Stimulated activated CD8-positive, alpha-beta memory T cell treated with anti-CD3 and anti-CD28 coated beads, Interleukin-4, amount 100 ng/mL, for 24 hours (primary cell): ENCODE measurements at places on chromosomes 1 and 21.

DNA sequence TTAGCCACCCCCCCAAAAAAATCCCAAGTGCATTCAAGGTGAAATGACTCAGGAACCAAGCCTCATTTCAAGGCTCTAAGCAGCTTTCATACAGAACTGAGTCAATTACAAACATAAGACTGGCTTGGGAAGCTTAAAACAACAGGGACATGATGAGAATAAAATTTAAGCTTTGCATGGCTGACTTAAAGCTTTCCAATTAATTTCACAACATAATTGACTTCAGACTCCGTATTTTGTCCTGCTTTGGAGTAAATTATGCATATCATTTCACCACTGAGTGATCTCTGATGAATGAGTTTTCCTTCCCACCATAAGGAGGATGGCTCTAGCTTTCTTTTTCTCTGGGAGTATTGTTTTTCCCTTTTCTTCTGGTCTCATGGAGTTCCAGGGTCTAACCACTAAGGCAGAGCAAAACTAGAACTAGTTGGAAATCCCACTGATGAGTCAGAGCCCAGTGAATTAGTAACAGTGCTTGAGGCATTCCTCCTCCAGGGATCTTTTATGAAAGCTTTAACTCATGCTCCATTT, 72.8 kb downstream of the XCL2 start:
- DNase-seq: no peak

GRCh38 chr21:27104846-27105431, 138.1 kb upstream of the ADAMTS5 start:
- DNase-seq: no peak

- no peak for DNase-seq
These were observed 200.1 kb upstream of the CAMK1G start for GRCh38 chr1:209383422-209383821.

DNA sequence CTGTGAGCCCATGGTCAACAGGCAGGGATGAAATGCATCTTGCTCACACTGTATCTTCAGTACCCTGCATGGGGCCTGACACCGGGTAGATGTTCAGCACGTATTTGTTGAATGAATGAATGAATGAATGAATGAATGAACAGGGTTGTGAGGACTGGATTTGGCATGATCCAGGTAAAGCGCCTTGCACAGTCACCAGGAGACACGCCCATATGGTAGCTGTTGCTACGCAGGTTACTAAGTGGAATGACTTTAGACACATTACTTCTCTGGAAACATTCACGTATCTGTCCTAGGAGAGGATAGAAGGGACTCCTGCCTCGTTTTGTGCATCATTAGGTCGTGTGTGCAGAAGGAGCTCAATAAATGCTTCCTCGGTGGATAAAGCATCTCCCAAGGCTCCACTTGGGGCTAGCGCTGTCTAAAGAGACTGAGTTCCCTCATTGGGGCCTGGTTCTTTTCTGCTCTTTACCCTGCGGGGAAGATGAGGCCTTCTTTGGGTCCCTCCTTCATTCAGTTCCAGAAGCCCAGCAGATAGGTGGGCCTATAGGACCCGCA, 54.2 kb downstream of the NDUFS5 start:
- DNase-seq: no peak

DNA sequence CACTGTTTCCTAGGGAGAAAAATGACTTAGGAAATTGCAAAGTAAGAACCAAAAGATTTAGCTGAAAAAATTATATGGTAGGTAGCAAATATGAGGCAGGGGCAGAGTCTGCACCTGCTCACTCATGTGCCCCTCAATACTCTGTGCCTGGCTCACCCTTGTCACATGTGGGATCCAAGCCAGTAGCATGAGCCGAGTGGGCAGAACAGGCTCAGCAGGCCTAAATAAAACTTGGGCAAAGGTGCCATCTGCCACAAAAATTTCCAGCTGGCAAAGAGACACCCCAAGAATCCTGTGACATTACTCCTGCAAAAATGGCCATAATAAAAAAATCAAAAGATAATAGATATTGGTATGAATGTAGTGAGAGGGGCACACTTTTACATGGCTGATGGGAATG, 1321.2 kb downstream of the NCAM2 start:
- no peak for DNase-seq

- DNase-seq: no peak
These were observed 17.8 kb downstream of the AADACL4 start for GRCh38 chr1:12661606-12662219.

DNA sequence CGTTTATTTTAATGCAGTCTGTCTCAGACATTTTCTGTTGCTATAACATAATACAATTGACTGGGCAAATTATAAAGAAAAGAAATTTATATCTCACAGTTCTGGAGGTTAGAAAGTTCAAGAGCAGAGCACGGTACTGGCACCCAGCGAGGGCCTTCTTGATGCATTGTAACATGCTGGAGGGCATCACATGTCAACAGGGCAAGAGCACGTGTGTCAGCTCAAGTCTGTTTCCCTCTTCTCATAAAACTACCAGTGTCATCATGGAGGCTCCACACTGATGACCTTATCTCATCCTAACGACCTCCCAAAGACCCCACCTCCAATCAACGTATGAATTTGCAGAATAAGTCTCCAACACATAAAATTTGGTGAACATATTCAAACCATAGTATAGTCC, 90.6 kb upstream of the GRIK1 start:
- no peak for DNase-seq

- DNase-seq: no peak
These were observed 73.9 kb downstream of the CD58 start for GRCh38 chr1:116496898-116497297.

GRCh38 chr21:15895142-15896106, 165.6 kb downstream of the USP25 start:
- no peak for DNase-seq

GRCh38 chr1:51877434-51878307, 856 bp downstream of the NRDC start:
- no peak for DNase-seq

- DNase-seq: no peak
These were observed 113.9 kb upstream of the COL6A1 start for GRCh38 chr21:45867671-45868081.

- DNase-seq: no peak
These were observed 30.8 kb upstream of the DIPK1A start for GRCh38 chr1:92992054-92992453.

DNA sequence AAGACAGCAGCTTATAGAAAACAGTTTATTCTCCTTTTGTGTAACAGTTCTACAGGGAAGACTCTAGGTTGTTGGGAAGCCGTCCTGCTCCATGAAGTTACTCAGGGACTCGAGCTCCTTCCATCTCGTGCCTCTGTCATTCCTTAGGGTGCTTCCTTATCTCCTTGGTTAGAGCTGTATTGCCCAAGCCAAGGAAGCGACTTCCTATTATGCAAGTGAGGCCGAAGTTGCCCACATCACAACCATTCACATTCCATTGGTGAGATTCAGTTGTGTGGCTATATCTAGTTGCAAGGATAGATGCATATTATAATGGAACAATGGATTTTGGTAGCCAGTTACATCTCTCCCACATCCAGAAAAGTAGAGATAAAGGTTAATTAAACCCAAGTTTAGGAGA, 9.0 kb downstream of the GSTM5 start:
- no peak for DNase-seq

GRCh38 chr1:167500283-167500860, 18.0 kb downstream of the CD247 start:
- no peak for DNase-seq

- no peak for DNase-seq
These were observed 163.0 kb upstream of the GORAB start for GRCh38 chr1:170369000-170369399.

DNA sequence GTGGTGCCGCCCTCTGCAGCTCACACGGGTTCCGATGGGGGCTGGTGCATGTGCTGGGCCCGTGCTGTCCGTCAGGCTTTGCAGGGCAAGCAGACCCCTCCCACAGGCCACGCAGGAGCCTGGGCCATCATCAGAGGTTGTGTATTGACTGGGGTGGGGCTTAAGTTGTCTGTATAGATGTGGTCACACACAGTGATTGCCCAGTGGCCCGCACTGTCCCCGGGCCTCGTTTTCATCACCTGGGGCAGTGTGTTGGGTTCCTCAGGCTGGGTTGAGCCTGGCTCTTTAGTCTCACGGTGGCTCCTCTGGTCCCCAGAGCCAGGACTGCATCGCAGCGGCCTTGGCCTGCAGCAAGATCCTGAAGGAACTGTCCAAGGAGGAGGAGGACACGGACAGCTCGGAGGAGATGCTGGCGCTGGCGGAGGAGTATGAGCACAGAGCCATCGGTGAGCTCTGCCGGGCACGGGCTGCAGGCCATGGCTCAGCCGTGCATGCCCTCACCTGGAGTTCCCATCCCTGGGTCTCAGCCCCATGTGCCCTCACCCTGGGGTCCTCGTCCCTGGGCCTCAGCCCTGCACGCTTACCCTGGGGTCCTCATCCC, 44.1 kb downstream of the TRPM2 start:
- no peak for DNase-seq

- DNase-seq: no peak
These were observed 775 bp upstream of the PRPF38B start for GRCh38 chr1:108691128-108691941.

DNA sequence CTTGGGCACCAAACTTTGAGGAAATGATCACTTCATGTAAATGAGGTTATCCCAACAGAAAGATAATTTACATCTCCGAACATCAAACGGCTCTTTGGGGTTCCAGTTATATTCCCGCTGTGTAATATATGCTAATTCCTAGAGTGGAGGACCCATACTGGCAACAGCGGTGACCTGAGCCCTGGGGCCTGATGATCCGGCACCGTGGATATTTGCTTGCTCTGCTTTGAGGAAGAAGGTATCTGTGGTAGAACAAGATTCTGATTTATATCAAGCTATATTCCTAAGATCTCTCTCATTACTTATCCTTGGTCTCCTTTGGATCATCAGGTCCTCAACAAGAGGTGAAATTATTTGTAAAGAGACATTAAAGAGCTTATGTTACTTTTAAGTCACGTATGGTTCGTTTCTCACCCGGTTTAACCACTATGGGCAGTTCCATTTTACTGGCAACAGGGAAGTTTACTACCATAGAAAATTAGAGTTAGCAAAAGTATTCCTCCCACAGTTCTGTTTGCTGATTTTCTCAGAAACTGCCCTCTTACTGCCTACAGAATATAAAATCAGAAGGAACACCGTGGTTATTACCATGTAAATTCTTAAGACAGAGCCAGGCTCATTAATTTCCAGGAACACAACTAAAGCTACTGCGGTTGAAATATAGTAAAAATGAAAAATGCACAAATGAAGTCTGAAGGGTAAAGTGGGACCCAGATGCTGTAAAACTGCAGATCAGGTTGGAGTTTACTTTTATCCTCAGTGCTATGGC, 56.7 kb downstream of the MRPL39 start:
- no peak for DNase-seq

- no peak for DNase-seq
These were observed 1.2 kb downstream of the PIGP start for GRCh38 chr21:37071561-37072273.

DNA sequence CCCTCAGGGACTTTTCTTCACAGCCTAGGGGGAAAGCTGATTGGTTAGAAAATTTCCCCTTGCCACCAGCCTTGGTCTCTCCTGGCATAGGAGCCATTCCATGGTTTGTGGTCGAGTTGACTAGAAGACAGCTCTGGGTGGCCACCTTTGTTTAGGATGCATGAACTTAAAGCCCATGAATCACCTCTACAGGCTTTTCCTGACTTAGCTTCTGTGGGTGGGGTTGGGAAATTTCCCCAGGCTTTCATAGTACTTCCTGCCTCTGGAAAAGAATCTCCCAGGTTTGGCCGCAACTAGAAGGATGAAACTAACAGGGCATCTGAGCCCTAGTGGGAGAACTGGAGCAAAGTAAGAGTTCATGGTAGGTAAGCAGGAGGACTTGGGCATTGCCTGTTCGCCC, 72.6 kb downstream of the SNRPE start:
- no peak for DNase-seq

DNA sequence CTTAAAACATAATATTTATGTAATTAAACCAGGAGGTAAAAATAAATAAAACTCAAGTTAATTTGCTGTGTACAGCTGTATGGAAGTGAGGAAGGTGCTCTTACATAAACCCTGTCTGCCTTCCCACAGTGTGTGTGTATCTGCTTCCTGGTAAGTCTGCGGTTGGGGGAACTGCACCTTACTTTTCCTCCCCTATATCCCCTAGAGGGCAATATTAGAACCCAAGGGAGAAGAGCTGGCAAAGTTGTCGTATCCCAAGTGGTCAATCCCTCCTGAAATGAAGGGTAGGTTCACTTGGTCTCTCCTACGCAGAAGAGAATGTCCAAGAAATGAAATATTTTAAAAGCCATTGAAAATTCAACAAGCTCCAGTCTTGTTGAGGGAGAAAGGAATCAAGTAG, 17.8 kb upstream of the JAK1 start:
- no peak for DNase-seq

GRCh38 chr1:24981631-24982005, 51.5 kb upstream of the RUNX3 start:
- DNase-seq: no peak

GRCh38 chr1:114164840-114165543, 11.3 kb upstream of the SYT6 start:
- no peak for DNase-seq

GRCh38 chr1:233356705-233356987, 29.1 kb downstream of the MAP3K21 start:
- no peak for DNase-seq

- no peak for DNase-seq
These were observed 116.5 kb downstream of the RNF220 start for GRCh38 chr1:44521378-44522080.
